Gastrocnemius medialis (tissue), 4 donors: ENCODE measurements at places on chromosomes 12 and 14.

DNA sequence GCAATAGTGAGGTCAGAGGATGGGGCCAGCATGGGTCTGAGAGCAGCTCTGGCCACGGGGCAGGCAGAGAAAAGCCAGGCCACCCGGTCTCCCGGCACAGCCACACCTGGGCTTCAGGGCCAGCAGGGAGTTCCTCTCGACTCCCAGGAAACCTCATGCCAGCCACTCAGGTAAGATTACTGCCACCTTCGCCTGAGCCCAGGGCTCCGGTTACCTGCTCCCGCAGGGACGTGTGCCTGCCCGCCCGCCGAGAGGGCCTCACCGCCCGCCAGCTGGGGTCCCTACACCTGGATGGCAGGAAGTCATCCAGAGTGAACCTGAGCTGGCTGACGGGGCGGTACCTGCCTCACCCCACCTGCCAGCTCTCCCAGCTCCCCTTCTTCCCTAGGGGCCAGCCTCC lies 7.3 kb downstream of the JAG2 start:
- DNase-seq: no peak

DNA sequence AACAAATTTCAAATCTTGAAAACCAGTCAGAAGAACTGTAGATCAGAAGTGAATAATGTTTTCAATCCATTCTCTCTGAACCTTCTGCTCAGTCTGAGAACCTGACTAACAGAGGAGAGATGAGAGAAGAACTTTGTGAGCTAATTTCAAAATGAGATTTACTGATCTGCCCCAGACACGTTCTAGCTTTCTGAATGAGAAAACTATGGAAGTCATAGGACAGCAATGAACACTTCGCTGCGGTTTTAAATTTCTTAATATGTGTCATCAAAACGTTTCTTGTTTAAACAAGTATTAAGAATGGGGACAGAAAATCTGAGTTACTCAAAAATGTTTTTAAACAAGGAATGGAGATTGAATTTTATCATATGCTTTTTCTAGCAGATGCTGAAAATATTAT lies 66.6 kb upstream of the FAR2 start:
- DNase-seq: no peak

- DNase-seq: no peak
These were observed 437.5 kb upstream of the TMEM132C start for GRCh38 chr12:127829281-127830064.

DNA sequence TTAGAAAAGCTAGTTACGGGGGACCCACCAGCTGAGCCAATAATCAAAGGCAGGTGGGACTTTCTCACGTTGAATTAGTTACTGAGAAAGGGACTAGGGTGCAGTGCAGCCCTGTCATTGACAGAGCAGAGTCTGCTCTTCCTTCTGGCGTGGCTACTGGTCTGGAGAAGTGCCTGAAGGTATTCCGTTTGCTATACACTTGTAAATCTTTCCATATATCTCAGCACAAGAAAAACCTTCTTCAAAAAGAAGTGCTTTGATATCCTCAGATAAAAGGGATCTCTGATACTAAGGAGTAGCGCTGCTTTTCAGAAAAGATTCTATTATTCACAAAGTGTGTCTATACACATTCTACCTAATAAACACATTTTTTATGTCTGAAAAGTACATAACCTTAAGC lies 91.5 kb downstream of the KCNK10 start:
- no peak for DNase-seq

- no peak for DNase-seq
These were observed 55.8 kb downstream of the DAD1 start for GRCh38 chr14:22533057-22533704.

- no peak for DNase-seq
These were observed 268.7 kb downstream of the AEBP2 start for GRCh38 chr12:19707948-19708409.

DNA sequence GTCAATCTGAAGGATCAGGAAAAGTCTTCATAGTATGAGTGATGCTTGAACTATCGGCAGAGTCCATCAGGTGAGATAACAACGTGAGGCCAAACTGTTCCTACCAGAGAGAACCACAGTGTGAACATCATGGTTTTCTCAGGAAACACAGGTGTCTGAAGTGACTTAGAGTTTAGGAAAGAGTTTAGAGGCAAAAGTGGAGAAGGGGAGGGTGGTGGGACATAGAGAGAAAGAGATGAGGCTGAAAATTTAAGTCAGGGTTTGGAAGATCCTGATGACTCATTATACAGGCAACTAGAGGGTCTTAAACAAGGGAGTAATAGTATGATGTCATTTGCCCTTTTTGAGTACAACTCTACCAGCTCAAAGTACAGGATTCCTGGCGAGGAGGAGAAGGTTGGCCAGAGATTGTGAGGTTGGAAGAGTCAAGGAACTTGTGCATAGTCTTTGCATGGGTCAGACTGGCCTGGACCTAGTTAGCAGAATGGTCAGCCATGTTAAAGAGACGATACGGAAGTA lies 16.0 kb downstream of the CPNE8 start:
- DNase-seq: no peak

GRCh38 chr12:95390192-95390591 lies 83.8 kb upstream of the METAP2 start:
- no peak for DNase-seq

- DNase-seq: no peak
These were observed 197.0 kb downstream of the SLC41A2 start for GRCh38 chr12:104761091-104761490.

DNA sequence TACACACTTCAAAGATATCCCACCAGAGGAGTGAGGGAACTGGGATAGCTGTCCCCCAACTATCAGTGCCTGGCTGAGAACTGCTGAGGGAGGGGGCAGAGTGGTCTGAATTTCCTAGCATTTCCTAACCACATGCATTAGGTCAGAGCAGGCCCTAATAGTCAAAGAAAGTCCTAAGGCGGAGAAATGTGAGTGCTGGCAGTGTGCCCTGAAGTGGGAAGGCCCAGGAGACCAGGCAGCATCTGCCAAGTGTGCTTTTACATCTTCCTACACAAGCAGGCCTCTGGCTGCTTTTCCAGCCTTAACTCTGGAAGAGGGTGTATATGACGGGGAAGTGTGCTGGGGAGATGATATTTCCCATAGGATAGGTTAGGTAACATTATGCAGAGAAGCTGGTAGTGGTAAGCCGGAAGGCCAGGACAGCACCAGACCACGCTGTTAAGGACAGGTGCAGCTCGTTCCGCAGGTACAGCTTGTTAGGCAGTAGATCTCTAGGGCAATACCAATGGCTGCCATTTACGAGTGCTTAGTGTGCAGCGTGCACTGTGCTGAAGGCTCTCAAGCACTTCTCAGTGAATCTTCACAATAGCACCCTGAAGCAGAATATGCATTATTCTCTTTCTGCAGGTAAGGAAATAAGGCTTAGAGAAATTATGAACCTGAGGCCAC lies 9.1 kb upstream of the CCDC198 start:
- no peak for DNase-seq
